Activated naive CD4-positive, alpha-beta T cell treated with Interleukin-2 at 50 U/mL for 16 hours (primary cell): ENCODE measurements at places on chromosomes 6 and 20.
A peak's percentile ranks its signal among the peaks of the same experiment; 100 is the strongest.

GRCh38 chr20:38805502-38805957 lies at the start of gene PPP1R16B:
Gene PPP1R16B (plus strand): TSS chr20:38805697. CDS start chr20:38835926, 30,229 bp downstream.
- DNase-seq = peak; percentile 80

GRCh38 chr20:8049310-8049709 lies 29.7 kb upstream of the TMX4 start:
- no peak for DNase-seq

DNA sequence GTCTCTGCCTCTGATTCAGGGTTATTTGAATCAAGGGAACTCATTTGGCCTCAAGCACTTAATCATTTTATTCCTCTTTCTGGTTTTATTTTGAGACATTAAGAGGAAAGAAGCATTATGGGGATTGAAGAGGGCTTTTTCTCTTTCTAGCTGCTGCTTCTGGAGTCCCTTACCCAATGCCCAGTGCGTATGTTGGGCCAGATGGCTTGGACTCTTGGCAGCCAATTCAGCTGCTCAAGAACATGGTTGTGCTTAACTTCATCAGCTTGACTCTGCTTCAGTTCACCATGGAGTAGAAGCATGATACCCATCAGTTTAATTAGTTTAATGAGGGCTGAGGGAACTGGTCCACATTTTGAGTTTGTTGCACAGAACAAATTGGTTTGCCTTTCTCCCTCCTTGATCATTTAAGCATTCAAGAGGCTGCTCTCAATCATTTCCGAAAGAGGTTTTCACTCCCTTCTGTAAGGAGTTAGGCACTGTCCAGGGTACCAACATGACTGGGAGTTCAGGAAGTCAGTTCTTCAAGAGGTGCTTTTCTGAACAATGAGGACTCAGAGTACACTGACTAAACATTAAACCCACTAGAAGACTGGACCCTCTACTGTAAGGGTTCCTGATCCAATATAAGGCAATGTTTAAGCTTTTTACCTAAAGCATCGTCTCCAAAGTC lies 14.6 kb downstream of the PDYN start:
- no peak for DNase-seq

DNA sequence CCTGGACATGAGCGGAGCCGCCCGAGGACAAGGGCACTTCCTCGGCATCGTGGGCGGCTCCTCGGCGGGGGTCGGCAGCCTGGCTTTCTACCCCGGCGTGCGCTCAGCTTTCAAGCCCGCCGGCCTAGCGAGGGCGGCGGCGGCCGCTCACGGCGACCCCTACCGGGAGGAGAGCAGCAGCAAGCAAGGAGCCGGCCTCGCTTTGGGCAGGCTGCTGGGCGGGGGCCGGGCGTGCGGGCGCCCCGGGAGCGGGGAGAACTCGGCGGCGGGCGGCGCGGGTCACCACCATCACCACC lies 6.7 kb downstream of the PRDM13 start:
- peak; percentile 48 for DNase-seq

DNA sequence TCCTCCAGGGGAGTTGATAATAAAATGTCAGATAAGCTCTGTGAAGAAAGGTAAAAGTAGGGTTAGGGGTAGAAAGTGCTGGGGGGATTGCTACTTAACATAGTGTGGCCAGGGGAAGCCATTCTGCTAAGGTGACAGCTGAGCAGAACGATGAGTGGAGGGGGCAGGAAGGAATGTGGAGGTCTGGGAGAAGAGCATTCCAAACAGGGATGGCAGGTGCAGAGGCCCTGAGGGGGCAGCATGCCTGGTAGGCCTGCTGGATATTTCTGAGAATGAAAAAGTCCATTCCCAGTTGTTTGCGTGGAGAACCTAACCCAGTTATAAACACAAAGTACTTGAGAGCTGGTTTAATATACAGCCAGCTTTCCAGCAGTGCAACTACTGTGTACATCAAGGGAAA lies 9.3 kb downstream of the GFRA4 start:
- DNase-seq = no peak

- DNase-seq = no peak
Measured at GRCh38 chr6:36847152-36847551, 7.9 kb upstream of the CPNE5 start.

DNA sequence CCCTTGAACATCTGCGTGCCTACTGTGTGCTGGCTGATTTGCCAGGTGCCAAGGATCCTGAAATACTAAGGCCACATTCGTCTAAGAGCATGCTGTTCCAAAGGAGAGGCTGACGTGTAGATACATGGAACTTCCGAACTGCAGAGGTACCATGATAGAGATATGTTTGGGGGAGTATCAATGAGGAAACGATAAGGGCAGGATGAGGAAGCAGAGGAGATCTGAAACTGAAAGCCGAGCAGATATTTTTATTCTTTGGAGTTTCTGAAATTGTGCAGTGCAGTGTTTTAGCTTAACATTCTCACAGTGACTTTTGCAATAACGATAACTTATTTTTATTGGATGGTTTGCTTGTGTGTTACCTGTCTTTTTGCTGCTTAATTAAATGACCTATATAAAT lies 24.3 kb downstream of the BMP6 start:
- no peak for DNase-seq

DNA sequence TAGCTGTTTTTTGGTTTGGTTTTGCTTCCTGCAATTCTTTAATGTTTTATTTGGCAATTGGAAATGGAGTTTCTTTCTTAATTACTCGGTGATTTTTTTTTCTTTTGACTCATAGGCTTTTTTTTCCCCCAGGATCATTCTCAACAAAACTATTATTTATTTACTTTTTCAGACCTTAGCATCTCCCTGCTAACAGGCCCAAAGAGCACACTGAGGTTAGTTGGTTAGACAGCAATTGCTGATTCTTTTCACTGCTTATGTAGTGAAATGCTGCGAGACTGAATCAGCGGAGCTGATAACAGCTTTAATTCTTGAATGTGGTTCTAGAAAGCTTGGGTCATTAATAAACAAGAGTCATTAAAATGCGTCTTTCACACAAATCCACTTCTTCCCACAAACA lies 79.1 kb upstream of the ZFP64 start:
- DNase-seq = no peak

- DNase-seq = no peak
Measured at GRCh38 chr6:163185744-163186143, 228.8 kb upstream of the QKI start.

DNA sequence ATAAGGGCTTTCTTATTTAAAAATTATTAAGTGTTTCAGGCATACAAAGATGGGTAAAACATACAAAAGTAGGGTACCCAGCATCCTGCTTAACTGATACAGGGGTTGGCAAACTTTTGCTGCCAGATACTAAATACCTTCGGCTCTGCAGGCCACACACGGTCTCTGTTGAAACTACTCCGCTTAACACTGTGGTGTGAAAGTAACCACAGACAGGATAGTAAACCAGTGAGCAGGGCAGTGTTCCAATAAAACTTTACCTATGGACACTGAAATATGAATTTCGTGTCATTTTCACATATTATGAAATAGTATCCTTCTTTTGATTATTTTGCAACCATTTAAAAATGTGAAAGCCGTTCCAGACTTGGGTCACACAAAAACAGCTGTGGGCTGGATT lies 92.4 kb downstream of the EYA2 start:
- DNase-seq = no peak

- DNase-seq = no peak
Measured at GRCh38 chr20:5065879-5066383, 53.8 kb downstream of the PCNA start.

DNA sequence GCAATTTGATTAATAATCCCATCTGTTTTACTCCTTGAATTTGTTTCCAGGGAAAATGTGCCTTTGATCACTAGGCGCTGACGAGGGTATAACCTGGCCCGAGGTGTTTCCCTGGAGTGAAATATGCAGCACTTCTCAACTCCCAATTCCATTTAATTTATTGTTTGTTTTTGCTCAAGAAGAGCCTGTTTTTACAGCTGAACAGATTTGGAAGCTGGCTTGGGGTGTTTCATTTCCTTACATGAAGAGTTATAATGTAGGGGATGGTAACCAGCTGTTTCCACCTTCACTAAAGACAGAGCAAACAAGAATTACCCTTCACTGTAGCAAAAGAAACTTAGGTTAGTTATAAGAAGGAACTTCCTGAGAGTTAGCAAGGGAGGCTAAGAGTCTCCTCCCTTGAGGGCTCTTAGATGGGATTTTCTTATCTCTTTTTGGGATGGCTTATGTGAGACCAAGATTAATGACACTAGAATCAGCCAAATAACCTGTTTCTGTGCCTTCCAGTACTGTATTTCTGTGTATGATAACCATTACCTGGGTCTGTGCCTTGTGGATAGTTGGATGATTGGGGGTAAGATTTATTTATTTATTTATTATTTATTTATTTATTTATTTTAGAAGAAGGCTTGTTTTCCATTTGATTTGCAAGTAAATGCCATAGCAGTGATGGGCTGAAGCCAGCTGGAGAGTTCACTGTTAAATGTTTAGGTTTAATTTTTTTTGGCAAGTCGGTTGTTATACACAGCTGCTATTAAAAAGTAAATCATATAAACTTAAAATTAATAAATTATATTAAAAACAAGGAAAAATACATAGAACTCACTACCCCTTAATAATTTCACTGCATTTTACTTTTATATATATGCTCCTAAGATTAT lies 162.2 kb upstream of the BMP2 start:
- no peak for DNase-seq

- DNase-seq = no peak
Measured at GRCh38 chr20:36497856-36498255, 43.5 kb upstream of the MYL9 start.

DNA sequence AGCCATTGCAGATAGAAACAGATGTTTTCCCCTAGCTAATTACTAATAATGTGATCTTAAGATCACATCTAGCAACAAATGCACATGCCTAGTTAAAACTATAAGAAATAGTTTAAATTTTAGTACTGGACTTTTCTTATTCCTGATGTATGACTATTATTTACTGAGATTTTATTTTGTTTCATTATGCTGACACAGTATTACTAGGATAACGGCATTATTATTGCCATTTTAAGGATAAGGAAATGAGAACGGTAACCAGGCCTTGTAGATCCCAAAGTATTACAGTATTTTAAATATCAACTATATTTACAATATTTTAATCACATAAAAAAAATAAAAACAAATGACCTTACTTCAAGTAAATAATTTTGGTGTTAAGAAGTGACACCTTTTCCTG lies 240.3 kb downstream of the ADGRB3 start:
- no peak for DNase-seq

GRCh38 chr20:37282556-37282955 lies 6.9 kb upstream of the MANBAL start:
- no peak for DNase-seq

DNA sequence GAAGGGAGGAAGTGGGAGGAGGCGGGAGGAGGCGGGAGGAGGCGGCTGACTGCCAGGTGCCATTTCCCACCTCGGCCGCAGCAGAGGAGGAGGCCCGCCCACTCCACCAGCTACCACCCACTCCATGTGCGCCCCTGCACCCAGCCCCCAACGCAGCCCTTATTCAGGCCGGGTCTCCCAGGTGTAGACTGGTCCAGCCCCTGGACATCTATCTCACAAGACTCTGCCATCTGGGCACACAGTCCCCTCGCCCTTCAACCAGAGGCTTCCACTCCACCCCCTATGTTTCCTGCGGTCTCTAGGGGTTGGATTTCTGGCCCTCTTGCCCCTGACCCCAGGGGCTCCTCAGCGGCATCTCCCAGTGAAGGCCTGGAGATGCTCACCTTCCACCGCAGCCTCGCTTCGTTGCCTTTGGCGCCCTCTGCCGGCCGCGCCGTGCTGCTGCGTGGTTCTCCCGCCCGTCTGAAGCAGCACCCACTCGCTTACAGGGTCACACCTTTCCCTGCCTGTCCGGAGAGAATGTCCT lies 32.6 kb upstream of the FAM83D start:
- DNase-seq = peak; percentile 85

GRCh38 chr6:124780623-124781022 lies 181.6 kb upstream of the RNF217 start:
- no peak for DNase-seq

GRCh38 chr6:36246506-36247268 lies 23.2 kb upstream of the PNPLA1 start:
- DNase-seq = no peak

DNA sequence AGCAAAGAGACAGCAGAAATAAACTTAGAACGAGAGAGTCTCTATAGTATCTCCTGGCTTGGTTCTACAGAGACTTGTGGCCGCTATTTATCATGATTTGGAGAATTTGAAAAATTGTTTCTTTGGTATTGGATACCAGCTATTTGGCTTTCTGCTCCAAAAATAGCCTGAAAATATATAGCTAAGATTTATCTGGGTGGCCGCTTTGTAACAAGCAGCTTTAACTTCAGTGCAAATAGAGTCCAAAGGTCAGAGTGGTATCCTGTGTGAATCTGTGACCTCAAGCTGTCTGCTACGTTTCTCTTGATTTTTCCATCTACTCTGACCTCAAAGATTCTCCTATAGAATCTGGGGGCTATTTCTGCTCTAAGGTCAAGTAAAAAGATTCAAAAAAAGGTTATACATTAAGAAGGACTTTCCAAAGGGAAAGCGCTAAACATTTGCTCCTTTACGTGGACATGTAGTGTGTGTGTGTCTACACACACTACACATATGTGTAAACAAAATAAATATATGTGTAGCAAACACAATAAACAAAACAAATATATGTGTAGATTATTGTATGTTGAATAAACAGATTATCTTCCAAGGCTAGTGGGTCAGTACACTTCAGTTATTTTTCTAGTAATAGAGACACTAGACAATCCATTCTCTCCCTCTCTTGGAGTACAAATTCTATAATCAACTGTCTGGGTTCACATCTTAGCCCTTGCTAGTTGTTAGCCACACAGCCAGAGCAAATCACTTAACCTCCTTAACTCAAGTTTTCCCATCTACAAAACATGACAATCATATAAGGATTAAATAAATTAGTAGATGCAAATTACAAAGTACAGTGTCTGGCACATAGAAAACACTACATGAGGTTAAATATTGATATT lies 40.8 kb downstream of the CHD6 start:
- DNase-seq = no peak
